Stimulated activated naive CD8-positive, alpha-beta T cell treated with anti-CD3 and anti-CD28 coated beads, Interleukin-15, Interleukin-2, amounts not matched to agents 100 U/mL and 50 U/mL, for 24 hours (primary cell): ENCODE measurements at places on chromosomes 7 and 10.

GRCh38 chr7:24777806-24778205 is 20.5 kb upstream of the GSDME start:
- DNase-seq, result no peak

- DNase-seq, result no peak
Measured at GRCh38 chr10:121217331-121217730, 366.2 kb downstream of the WDR11 start.

DNA sequence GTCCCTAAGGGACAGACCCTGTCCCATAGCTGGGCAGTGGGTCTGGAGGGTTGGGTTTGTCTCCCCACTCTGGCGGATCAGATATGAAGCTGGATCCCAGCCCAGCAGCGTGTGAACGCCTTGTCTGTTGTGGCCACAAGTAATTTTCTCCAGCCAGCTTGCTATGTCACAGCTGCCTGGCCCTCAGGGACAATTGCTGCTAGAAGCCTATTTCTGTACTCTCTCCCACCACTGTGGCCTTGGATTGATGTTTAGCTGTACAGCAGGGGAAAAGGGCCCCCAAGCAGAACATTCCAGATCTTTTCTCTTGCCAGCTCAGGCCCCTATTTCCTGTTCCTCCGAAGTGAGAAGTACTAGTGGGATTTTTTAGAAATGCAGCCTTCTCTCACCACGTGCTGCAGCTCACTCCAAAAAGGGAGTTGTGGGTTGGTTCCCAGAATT is 53.5 kb upstream of the WAC start:
- no peak for DNase-seq

DNA sequence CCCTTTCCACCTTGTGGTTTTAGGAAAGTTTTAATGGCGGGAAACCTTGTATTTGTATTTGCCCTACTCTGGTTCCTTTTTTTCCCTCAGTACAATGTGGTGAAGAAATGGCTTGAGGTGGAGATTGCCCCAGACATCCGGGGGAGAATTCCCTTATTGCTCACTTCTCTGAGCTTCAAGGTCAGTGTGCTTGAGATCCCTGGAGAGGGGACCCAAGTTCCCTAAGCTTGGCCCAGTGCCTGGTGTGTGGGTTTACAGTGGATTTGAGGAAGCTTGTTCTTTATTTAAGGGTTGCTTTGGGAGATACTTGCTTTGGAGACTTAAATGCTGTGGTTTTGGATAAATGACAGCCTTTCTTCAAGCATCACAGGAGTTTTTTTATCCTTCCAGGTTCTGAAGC is 18.3 kb downstream of the CALHM2 start:
- DNase-seq, result no peak

GRCh38 chr10:123146894-123147634 is 872 bp upstream of the HMX2 start:
- DNase-seq, result no peak
